HepG2 (cell line): ENCODE measurements at places on chromosomes 11 and 22. TPM values are rescaled to one million over a fixed set of nuclear protein-coding genes. Genes with fewer than 3 reads are reported as not detected.

Gene HPX
- 29.6 and 57.4 TPM in 2 replicates for total RNA-seq

Gene P2RX6
- 0.04 TPM in 1 of 2 replicates, not detected in the other for total RNA-seq

Gene CATSPER1
- not detected in 2 replicates for total RNA-seq

Gene SLC22A8
- 0.04 TPM in 1 of 2 replicates, not detected in the other for total RNA-seq

Gene OR2AT4
- not detected in 2 replicates for total RNA-seq

Gene UCP3
- 0.22 TPM in 1 of 2 replicates, not detected in the other for total RNA-seq

Gene PLA2G6
- 1.8 and 4.8 TPM in 2 replicates for total RNA-seq

- no peaks in the 10 kb centered on the region for H3K36me3 ChIP-seq
- H3K4me3 ChIP-seq = no peak overlapping the region
- no peak for DNase-seq
- no peaks in the 10 kb centered on the region for H3K27me3 ChIP-seq
- H3K27ac ChIP-seq = no peak overlapping the region
These were observed 41.4 kb downstream of the RIC3 start for GRCh38 chr11:8127447-8127846.

- no peak for DNase-seq
- no peaks in the 10 kb centered on the region for H3K36me3 ChIP-seq
These were observed 9.0 kb upstream of the PANX3 start for GRCh38 chr11:124602193-124602592.

DNA sequence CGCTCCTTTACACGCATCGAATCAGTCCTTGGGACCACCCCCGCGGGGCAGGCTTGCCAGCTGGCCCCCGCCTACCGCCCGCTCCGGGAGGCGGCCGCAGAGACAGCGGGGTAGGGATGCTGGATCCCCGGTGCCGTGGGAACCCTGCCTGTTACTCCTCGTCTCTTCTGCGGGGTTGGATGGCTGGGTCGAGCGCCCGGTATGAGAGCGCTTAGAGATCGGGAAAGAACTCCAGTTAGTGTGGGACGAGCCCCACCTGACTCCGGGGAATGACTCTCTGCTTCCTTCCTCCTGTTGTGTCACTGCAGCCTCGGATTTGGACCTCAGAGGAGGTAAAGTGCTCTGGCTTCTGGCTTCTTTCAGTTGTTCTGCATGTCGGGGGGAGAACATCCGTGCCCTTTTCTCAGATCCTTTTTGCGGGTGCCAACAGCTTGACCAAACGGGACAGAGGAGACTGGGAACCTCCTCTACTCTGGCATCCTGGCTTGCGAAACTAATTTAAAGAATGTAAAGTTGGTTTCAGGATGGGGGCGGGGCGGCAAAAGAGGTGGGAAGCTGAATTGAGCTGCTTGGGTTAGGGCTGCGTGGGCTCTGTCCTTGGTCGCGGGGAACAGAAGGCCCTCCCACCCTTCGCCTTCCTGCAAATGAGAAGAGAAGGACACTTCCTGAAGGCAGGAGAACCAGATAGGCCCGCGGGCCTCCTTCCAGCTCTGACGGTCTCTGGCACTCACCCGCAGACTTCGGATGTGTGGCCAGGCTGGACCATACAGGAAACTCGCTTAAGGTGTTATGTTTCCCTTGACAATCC is 938 bp downstream of the LAYN start:
- H3K27me3 ChIP-seq = peaks cover 48% of the 10 kb centered on the region
- H3K36me3 ChIP-seq = no peaks in the 10 kb centered on the region
- no peak overlapping the region for H3K4me3 ChIP-seq
- H3K27ac ChIP-seq = no peak overlapping the region
- no peak for DNase-seq

DNA sequence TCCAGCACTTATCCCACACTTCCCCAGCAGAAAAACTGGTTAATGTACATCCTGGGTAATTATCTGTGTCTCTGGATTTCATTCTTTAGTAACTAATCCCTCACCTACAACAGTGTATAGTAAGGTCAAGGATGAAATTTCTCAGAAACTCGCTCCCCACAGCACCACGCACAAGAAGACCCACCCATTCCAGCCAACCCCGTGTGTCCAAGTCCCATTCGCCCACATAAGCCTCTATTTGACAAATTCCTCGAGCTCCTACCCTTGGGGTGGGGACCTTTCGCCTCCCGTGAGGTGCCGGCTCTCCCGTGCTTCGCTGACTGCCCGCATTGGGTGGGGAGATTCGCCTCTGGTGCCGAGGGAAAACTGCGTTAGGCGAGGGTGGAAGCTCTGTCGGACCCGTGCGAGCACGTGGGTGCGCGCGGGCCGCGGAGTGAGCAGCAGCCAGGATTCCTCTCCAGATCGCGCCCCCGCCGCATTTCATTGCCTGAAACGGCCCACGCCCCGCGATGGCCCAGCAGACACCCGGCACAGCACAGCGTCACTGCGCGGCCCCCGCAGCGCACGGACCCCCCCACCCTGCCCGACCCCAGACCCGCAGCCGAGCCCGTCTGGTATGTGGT is 866 bp downstream of the EXPH5 start:
- no peaks in the 10 kb centered on the region for H3K36me3 ChIP-seq
- peaks cover 18% of the 10 kb centered on the region for H3K27me3 ChIP-seq

GRCh38 chr11:22449441-22449840 is 111.3 kb downstream of the SLC17A6 start:
- H3K27me3 ChIP-seq = no peaks in the 10 kb centered on the region
- no peaks in the 10 kb centered on the region for H3K36me3 ChIP-seq
- no peak overlapping the region for H3K4me3 ChIP-seq
- H3K27ac ChIP-seq = no peak overlapping the region

GRCh38 chr11:134583397-134583990 is 171.5 kb upstream of the B3GAT1 start:
- H3K36me3 ChIP-seq = no peaks in the 10 kb centered on the region
- peaks cover 1% of the 10 kb centered on the region; the same call in 1 of the 2 replicates for H3K27me3 ChIP-seq
- H3K27ac ChIP-seq = no peak overlapping the region

GRCh38 chr11:28250192-28250591 is 142.0 kb downstream of the METTL15 start:
- H3K4me1 ChIP-seq = no peaks in the 10 kb centered on the region
- H3K27ac ChIP-seq = no peak overlapping the region
- H3K36me3 ChIP-seq = no peaks in the 10 kb centered on the region
- no peaks in the 10 kb centered on the region for H3K27me3 ChIP-seq
- no peak overlapping the region for H3K4me3 ChIP-seq

DNA sequence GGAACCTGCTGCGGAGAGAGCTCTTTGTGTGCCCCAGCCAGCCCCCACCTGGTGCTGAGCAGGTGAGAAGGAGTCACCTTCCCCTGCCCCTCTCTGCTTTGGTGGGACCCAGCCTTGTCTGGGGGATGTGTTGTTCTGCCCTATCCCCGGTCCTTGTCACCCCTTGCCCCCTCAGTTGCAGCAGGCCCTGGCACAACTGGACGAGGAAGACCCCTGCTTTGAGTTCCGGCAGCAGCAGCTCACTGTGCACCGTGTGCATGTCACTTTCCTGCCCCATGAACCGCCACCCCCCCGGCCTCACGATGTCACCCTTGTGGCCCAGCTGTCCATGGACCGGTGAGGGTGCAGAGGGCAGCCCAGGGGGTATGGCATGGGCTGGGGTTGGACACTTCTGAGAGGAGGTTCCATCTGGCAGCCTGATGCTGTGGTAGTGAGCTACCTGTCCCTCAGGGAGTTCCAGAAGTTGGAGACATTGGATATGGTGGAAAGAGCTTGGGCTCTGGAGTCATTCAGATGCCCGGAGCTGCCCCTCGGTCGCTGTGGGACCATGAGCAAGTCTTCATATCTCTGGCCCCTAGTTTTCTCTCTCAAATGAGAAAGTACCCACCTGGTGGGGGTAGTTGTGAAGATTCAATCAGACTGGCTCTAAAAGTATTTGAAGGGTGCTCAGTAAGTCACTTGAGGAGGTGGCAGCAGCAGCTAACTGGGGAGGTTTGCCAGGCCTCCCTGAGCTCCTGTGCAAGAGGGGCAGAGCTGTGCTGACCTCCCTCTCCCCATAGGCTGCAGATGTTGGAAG is 4.3 kb downstream of the LARGE2 start:
- H3K27ac ChIP-seq = no peak overlapping the region
- peaks cover 18% of the 10 kb centered on the region for H3K4me1 ChIP-seq
- no peaks in the 10 kb centered on the region for H3K27me3 ChIP-seq
- no peaks in the 10 kb centered on the region; the same call in 1 of the 2 replicates for H3K36me3 ChIP-seq

DNA sequence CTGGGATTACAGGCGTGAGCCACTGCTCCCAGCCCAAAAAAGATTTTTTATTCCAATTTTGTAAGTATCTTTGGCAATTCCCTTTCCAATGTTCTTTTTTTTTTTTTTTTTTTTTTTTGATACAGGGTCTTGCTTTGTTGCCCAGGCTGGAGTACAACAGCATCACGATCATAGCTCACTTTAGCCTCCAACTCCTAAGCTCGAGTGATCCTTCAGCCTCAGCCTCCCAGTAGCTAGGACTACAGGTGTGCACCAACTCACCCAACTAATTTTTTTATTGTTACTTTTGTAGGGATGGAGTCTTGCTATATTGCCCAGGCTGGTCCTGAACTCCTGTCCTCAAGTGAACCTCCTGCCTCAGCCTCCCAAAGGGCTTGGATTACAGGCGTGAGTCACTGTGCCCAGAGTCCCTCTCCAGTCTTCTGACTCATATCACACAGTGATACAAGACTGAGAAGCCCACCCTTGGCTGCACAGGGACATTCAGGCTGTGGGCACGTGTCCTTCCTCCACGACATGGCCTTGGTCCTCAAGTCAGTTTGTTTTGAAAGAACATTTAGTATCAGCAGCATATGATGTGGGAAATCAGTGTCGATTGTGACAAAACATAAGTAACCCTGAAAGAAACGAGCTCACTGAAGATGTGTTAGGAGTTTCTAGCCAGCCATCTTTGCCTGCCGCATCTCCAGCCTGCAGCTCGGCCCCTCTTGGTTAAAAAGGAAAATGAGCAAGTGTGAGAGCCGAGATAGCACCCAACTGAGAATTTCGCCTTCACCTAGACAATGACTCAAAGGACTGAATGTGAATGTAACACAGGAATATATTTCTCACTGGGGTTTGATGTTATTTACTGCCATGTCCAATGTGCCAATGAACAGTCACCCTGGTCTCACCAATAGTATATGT is 175.5 kb downstream of the MN1 start:
- no peak overlapping the region for H3K27ac ChIP-seq
- no peak overlapping the region for H3K4me3 ChIP-seq
- H3K27me3 ChIP-seq = no peaks in the 10 kb centered on the region; the same call in 1 of the 3 replicates
- DNase-seq = no peak
- peaks cover 33% of the 10 kb centered on the region for H3K4me1 ChIP-seq
- H3K36me3 ChIP-seq = no peaks in the 10 kb centered on the region

GRCh38 chr11:506238-506994 is 626 bp downstream of the RNH1 start:
- peaks cover 10% of the 10 kb centered on the region for H3K36me3 ChIP-seq
- peaks cover 21% of the 10 kb centered on the region for H3K4me1 ChIP-seq
- no peaks in the 10 kb centered on the region for H3K27me3 ChIP-seq
- H3K4me3 ChIP-seq = peak overlapping the region; percentile 99
- peak; percentile 88 for DNase-seq
- H3K27ac ChIP-seq = peak overlapping the region; percentile 98

DNA sequence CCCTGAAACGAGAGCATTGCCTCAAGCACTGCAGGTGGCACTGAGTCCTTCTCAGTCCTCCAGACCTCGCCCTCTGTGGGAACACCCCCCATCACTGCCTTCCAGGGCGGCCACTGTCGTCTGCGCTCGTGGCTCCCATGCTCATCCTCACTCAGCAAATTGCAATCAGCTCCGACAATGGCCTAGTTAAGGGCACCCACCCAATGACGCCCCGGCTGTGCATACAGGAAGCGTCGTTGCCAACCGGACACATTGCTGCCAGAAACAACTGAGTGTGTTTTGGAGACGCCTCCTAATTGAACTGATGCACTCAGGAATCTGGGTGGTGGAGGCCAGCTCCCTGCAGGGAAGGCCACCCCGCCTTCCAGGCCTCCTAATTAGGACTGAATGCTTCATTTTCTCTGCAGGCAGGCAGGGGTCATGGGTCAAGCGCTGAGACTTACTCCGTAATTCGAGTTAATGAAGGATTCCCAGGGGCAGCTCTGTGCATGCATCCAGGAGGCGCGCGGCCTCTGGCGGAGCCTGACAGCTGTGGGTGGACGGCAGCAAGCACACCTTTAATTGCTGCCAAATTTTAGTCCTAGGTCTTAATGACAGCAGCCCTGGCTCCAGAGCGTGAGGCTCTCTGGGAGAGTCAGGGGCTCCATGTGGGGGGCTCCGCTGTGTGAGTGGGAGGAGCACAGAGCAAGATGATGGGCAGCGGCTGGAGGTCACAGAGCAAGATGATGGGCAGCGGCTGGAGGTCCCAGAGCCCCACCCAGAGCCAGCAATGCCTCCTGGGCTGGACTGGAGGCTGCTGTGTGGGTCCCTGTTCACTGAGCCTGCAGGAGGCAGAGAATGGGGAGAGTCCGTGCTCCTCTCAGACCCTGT is 199.0 kb downstream of the BRD1 start:
- 0 out of 2 replicates have a peak, but pooled peaks cover 5% of the 10 kb centered on the region for H3K4me1 ChIP-seq
- no peak overlapping the region for H3K4me3 ChIP-seq
- no peak for DNase-seq
- H3K27me3 ChIP-seq = peaks cover 6% of the 10 kb centered on the region

GRCh38 chr11:117723277-117724024 is 73.6 kb downstream of the DSCAML1 start:
- no peak overlapping the region for H3K27ac ChIP-seq
- no peak overlapping the region for H3K4me3 ChIP-seq
- H3K27me3 ChIP-seq = no peaks in the 10 kb centered on the region; the same call in 1 of the 2 replicates
- no peak for DNase-seq
- peaks cover 4% of the 10 kb centered on the region; the same call in 1 of the 2 replicates for H3K4me1 ChIP-seq
- no peaks in the 10 kb centered on the region for H3K36me3 ChIP-seq

DNA sequence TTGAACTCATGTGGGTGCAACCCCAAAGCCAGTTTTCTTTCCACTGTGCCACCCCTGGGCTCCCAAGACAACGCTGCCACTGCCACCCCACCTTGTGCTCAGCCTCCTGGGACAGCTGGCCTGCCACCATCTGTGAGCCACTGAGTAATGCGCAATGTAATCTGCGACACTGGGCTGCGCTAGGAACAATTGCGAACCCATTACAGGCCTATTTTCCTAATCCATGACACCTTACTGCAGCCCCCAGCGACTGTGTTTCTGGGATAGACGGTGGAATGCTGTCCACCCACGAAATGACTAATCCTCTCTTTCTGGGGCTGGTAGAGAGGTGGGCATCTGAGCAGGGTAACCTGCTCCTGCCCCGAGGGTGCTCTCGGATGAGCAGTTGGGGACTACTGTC is 22.2 kb downstream of the FLRT1 start:
- no peaks in the 10 kb centered on the region for H3K27me3 ChIP-seq
- H3K4me3 ChIP-seq = no peak overlapping the region
- no peak overlapping the region for H3K27ac ChIP-seq
- DNase-seq = no peak
- no peaks in the 10 kb centered on the region for H3K36me3 ChIP-seq
